ENCODE measurements at places on chromosomes 11 and 22.

DNA sequence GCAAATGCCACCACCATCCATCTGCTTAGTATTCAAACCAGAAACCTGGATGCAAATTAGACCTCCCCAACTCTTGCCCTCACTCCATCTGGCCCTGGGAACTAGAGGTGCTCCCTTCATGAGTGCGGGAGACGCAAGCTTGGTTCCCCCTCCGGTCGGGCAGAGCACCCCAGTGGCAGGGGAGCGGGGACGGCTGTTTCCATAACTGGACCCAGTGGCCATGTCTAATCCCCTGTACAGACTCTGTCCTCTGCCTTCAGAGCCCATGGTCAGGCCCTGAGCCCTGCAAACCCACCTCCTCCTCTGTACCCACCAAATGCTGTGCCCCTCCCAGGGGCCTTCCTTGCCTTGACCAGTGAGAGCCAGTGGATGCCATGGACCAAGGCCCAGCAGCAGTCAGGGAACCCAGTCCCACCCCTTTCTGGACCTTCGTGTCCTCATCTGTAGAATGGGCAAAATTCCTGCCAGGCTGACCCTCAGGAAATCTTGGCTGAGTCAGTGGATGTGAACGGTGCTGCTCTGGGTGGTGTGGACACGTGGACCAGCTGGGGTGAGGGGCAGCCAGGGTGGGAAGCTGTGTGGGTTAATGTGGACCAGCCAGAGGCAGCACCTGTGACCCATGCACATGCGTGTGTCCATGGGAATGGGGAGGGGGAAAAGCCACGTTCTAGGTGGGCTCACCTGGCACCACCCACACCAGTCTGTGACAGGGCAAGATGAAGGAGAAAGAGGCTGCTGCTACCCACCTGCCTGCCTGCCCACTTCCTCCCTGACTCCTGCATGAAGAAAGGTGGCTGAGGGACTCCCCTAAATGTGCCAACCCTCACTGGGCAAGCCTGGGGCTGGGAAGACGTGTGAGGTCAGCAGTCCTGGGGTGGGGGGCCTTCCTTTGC lies 72.8 kb downstream of the LRRC32 start:
- no peak for DNase-seq

GRCh38 chr11:122743949-122744348 lies 88.4 kb downstream of the UBASH3B start:
- no peak for DNase-seq

DNA sequence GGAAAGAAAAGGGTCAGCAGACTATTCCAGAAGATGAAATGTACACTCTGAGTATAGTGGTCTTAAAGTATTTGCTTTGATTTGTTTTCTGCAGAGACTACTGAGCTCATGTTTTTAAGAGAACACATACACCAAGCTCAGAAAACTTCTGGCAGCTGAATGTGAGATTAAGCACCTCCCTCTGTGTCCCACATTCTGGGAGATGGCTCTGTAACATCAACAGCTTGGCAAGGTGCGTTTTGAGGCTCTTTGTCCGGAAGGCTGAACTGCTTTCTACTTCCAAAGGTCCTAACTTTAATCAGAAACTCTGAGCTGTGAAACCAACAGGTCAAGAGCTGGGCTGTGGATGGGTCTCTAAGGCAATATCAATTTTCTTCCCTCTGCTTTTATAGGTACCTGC lies 36.4 kb upstream of the GLYAT start:
- DNase-seq = no peak

GRCh38 chr11:121898903-121899302 lies 217.1 kb downstream of the BLID start:
- no peak for DNase-seq

- DNase-seq = no peak
Observed at GRCh38 chr11:123107945-123108495, 46.1 kb upstream of the HSPA8 start.

- no peak for DNase-seq
Observed at GRCh38 chr11:121329781-121330395, 37.3 kb downstream of the SC5D start.

DNA sequence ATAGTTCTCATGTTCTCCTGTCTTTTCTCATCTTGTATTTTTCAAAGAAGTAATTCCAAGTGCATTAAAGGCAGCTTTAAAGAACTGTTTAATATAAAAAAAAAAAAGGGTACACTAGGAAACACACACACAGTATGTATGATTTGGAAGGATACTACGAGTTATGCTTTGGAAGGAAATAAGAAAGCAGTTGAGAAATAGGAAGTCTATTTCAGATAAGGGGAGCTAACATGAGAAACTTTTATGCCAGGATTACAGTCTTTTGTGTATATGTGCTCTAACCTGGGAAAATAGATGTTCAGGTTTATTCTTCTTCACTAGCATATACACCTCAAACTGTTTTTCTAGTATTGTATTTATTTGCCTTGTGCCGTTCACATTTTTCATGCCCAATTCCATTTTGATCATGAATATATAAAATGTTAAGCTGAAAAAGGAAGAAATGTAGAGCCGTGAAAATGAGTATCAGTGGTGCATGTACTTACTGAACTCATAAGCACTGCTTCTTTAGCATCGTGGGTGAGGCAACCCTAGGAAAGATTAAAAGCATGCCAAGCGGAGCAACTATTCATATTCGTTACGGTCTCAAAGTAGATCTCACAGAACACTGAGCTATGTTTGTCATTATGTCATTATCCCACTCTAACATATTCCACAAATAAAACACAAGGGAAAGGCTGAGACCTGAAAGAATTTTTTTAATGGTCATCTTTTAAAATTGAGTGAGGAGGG lies 59.6 kb downstream of the GUCY1A2 start:
- no peak for DNase-seq

DNA sequence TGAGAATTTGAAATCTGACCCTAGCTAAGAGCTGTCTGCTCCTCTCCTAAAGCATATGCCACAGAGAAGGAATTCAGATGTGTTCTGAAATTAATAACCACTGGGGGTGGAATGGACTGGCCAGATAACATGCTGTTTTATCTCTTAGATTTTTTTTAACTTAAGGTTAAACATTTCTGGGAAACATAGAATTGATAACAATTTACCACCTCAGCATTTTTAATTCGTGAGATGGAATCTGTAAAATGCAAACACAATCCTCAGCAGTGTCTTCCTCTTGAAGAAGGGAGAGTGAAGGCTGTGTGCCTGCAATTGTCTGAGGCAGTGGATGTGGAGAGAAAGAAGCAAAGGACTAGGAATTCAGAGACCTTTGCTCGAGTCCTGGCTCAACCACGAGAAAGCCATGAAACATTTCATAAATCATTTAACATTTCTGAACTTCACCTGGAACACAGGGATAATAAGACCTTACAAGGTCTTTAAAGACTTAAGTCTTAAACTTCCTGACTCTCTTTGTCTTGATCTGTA lies at the start of gene SLC5A12:
Gene SLC5A12, minus strand, starts transcription at position 113 of the 528 bp plus-strand sequence. CDS start 346 bp downstream, outside the sequence.
- no peak for DNase-seq

DNA sequence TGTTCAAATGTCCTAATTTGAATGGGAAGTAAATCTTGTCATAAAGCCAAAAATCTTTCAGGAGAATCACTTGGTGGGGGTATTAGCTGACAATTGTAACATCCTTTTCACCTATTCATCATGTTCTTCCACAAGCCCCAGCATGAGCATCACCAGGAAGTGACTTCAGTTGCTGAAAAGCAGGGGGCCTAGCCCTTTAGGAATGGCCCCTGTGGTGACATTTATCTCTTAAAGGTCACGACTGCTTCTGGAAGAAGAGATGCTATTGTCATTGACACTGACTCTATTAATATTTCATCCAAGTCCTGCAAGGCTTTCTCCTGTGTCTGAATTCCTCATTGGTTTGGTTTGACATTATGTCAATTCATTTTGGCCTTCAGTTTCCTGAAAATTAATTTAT lies 92.6 kb downstream of the OR5AK2 start:
- DNase-seq = no peak

GRCh38 chr22:44783581-44783980 lies 31.2 kb downstream of the ARHGAP8 start:
- no peak for DNase-seq

GRCh38 chr11:14455648-14456430 lies 43.8 kb downstream of the COPB1 start:
- DNase-seq = no peak

DNA sequence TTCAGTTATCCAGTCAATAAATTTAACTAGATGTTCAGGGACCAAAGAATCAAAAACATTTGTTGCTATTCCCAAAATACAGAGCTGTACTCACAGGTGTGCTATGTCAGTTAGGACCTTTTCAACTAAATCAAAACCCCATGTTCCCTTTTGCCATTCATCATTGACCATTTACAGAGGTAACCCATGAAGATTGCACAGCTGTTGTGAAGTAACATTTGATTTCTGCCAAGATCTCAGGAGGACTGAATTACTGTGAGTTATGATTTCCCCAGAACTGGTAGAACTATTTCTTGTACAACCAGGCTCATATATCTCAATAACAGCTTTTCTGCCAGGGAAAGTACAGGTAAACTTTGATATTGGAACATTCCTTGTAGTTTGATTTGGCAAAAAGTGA lies 131.1 kb upstream of the FIBIN start:
- no peak for DNase-seq

GRCh38 chr11:97364047-97364446 lies 974.2 kb downstream of the JRKL start:
- no peak for DNase-seq

DNA sequence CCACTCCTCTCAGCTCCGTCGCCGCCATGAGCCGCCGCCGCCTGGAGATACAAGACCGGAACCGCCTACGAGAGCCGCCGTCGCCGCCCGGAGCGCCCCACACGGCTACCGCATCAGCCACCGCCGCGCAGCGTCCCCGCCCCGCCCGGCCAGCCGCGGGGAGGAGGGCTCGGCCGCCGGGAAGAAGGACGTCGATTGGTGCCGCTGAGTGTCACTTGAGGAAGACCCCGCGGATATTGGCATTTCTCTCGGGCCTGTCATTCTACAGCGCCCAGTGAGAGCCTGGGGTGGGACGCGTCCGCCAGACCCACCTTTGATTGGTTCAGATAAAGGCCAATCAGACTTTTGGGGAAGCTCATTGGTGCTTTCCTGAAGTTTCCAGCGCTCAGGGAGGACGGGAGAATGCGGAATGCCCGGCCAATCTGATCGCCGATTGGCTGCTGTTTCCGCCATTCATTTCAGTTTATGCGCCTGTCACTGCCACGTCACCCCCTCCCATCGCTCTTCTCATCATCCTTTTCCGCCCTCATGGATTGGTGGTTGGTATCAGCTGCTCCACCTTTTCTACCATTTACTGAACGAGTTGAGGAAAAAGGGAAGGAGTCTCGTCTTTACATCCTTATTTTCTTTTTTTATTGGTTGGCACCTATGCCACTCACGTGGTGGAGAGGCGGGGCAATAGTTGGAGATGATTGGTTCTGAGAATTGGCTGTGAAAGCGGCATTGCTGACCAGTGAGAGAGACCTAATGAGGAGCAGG lies at the start of gene OSBP:
Gene OSBP, minus strand, starts transcription at position 138 of the 759 bp plus-strand sequence. Its CDS starts 110 bp downstream, at position 28.
- peak; percentile 99 for DNase-seq

GRCh38 chr22:49014227-49015201 lies 813.2 kb downstream of the BRD1 start:
- no peak for DNase-seq

GRCh38 chr11:47668665-47669064 lies 26.3 kb upstream of the MTCH2 start:
- no peak for DNase-seq

GRCh38 chr22:37784829-37785495 lies 22.8 kb upstream of the GCAT start:
- no peak for DNase-seq

DNA sequence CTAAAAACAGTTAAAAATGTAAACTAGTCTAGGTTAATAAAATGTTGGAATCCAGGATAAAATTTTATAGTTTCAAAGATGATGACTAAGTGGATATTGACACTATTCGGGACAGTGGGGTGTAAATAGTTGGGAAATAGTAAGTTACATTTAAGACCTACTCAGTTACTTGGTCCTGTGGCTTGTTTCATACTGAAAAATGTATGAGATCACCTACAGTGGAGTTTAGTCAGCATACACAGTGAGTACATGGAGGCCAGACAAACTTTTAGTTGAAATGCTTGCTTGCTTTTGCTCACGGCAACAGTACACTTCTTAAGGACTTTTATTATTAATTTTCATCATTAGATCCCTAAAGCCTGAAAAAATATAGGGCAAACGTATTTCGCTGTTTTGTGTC lies 16.1 kb downstream of the TRIM22 start:
- no peak for DNase-seq

DNA sequence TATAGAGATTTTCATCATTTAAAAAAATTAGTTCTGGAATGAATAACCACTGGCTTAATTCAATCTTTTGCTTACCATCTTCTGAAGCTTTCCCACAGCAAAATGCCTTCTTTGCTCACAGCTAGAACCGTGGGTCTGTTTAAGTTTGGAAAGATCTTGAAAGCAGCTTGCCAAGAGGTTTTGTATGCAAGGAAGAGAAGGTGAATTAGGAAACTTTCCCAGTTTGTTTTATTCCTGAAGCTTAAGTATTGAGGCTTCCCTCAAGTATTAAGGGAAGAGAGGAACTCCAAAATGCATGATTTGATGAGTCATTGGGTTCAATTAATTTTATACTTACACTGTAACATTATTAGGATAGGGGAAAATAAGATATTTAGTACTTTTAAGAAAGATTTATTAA lies 1.9 kb upstream of the ARHGEF12 start:
- DNase-seq = no peak

GRCh38 chr11:43410394-43410793 lies 51.7 kb downstream of the TTC17 start:
- DNase-seq = no peak

DNA sequence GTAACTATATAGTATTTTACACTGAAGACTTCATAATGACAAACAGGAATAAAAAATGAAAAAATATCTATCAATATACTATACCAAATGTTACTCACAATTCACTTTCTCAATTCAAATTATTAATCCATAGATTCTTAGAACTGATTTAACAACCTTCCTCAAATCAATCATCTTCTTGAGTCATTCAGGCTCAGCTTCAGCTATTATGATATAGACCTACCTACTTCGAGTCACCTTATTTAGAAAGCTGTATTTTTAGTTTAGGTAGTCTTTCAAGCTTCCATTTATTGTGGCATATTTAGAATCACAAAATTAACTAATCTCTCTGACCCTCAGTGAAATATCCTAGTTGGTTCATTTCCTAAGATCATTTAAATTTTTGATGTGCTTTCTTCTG lies 8.2 kb downstream of the CREBZF start:
- no peak for DNase-seq

- DNase-seq = no peak
Observed at GRCh38 chr11:103850419-103851165, 185.8 kb upstream of the DDI1 start.

DNA sequence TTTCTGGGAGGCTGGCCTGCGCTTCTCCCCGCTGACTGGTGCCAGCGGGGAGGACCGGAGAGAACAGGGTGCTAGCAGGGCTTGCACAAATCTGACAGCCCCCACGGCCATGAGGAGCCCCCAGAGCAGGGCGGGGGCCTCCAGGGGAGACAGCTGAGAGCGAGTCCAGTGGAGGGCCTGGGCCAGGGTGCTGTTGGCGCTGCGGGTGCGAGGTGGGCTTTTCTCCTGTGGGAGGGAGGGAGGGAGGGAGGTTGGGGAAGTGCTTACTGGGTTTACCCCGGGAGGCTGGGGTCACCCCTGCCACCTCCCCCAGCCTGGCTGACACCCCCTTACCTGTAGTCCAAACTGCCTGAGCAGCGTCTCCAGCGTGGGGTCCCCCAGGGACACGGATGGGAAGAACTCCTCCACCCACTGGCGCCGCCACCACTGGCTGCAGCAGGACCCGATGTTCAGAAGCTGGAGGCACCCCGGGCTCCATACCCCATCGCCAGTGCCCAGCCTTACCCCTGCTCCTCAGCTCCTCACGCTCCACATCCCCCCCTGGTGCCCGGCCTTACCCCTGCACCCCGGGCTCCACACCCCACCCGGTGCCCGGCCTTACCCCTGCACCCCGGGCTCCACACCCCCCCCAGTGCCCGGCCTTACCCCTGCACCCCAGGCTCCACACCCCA lies 3.9 kb downstream of the LMF2 start:
- DNase-seq = no peak

GRCh38 chr11:8707541-8708191 lies 25.1 kb downstream of the RPL27A start:
- DNase-seq = no peak

Measured in esophagus squamous epithelium (tissue), 5 donors.